ENCODE measurements at places on chromosomes 4 and X.

- no peak for DNase-seq
Observed at GRCh38 chr4:7652451-7652881, 217.7 kb upstream of the PSAPL1 start.

- no peak for DNase-seq
Observed at GRCh38 chrX:16177260-16177659, 10.0 kb downstream of the MAGEB17 start.

GRCh38 chr4:118741301-118741855, 56.2 kb downstream of the METTL14 start:
- DNase-seq = no peak

DNA sequence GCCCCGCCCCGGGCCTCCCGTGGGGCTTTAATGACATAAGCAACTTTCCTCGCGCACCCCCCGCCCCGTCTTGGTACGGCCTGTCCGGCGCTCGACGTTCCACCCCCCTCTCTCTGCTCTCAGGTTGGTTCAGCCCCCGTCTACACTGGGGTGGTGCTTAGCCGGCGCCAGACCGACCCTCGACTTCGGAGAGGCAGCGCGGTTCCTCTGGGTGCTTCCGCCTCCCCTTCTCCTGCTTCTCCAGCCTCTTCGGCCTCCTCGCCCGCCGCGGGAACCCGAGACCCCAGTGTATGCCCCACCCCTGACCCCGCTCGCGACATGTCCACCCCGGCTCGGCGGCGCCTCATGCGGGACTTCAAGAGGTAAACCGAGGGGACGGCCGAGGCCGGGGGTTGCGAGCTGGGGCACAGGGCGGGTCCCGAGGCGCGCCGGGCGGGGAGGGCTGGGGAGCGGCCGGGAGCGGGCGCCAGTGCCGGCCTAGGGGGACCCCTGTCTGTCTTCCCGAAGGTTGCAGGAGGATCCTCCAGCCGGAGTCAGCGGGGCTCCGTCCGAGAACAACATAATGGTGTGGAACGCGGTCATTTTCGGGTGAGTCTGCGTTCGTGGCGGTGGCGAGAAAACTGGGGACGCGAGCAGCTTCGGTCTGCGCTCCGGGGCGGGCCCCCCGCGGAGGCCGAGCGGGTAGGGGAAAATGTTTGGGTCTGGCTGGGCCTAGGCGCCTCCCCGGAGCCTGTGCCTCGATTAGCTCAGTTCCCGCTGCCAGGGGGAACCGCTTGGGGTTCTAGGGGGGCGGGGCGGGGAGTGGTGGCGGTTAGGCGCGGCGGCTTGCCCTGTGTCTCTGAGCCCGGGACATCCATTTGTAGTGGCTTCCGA, at the start of gene UBE2A:
UBE2A (plus strand) TSS at position 170 of the 873 bp plus-strand sequence; CDS start at position 319, 149 bp downstream.
- DNase-seq = peak; percentile 94

- DNase-seq = no peak
Observed at GRCh38 chr4:174349156-174349555, 65.4 kb downstream of the CEP44 start.

- peak; percentile 59 for DNase-seq
Observed at GRCh38 chr4:109177096-109177810, 125.2 kb downstream of the COL25A1 start.

- DNase-seq = no peak
Observed at GRCh38 chr4:77582711-77583110, 22.9 kb upstream of the CXCL13 start.

GRCh38 chr4:41120297-41121217, 93.8 kb downstream of the APBB2 start:
- DNase-seq = no peak

DNA sequence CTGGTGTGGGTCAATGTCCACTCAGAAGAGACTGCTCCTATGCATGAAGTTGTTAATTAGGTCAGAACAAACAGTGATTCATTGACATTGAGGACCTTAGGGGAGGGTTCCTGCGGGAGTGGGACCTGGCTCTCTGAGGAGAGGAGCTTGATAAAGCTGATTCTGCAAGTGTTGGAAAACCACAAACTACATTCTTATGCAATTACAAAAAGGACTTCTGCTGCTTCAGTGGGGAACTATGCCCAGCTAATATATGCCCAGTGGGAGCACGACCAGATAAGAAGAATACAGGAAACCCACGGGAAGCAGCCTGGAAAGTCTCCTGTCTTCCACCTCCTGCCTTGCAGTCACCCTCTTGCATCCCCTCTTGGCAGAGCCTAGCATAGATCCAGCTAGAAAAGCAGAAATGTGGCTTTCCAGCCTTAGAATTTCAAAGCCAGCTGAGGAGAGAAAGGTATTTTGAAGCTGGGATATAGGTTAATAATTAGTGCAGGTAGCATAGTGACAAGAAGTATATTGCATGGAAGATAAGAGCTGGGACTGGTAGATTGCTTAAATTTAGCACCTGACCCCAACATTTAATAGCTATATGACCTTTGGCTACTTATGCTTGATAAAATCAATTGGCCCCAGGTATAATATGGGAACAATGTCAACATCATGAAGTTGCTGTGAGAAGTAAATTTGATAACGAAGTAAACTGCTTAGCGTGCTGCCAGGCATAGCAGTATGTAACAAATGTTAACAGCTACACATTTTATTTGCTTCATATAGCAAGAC, 34.9 kb upstream of the UGT8 start:
- DNase-seq = no peak

DNA sequence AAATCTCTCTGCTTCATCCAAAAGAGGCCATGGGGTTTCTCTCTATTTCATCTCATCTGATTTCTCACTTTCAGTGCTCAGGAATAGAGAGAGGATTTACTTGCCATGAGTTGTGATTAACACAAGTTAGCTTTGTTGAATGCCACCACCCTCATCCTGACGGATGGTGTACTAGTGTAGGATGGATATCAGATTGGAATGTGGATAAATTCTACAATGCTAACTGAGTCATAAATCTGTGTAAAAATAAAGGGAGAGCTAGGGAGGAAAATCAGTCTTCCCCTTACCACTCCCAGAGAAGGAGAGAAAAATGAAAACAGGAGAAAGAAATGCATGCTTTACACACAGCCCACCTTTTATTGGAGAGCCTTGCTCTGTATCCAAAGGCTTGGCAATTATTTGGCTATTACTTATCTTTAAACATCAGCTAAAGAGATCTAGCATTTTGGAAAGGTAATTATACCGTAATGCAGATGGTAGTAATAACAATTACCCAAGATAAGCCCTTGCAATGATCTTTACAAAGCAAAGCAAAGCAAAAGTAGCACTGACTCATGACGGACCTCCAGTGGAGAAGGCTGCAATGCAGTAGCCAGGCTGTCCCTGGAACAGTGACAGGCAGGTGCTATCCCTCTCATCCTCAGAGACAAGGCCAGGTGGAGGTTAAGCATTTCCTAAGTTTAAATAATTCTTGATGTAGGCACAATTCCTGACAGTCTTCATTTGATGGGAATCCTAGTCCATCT, 306.3 kb upstream of the PPARGC1A start:
- DNase-seq = no peak

DNA sequence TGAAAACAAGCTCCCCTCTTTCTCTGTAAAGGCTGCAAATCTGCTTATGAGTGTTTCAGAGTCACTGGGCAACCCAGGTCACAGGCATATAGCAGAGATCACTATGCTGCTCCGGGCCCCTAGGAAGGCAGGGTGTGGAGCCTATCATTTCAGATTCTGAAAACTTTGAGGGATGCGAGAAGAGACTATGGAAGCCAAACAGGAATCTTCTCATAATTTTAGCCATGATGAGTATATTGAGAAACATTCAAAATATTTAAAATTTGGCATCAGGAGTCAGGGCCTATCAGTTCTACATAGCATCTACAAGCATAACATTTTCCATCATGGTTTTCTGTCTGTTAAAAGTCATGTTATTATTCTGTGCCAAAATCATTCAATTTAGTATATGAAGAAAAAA, 61.7 kb upstream of the ATXN3L start:
- DNase-seq = no peak

DNA sequence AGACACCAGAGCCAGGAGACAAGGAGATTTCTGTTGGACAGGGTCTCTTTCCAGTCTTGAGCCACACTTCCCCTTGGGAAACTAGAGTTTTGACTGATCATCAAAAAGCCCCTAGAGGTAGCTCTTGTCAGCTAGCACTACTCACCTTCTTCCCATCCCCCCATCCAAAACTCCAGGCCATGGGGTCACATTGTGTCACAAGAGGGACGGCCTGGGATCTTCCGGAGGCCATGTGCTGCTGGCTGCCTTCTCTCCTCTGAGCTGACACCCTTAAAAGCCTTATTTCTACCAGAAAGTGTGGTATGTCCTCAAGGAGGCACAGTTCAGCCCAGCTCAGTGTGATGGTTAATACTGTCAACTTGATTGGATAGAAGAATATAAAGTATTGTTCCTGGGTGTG, 7.8 kb downstream of the PNMA3 start:
- DNase-seq = no peak

GRCh38 chr4:114366368-114366767, 232.2 kb upstream of the UGT8 start:
- no peak for DNase-seq

GRCh38 chr4:27288496-27288895, 427.9 kb downstream of the STIM2 start:
- no peak for DNase-seq

Data from NCI-H526 (cell line).